ENCODE measurements at places on chromosomes 5 and 9.

DNA sequence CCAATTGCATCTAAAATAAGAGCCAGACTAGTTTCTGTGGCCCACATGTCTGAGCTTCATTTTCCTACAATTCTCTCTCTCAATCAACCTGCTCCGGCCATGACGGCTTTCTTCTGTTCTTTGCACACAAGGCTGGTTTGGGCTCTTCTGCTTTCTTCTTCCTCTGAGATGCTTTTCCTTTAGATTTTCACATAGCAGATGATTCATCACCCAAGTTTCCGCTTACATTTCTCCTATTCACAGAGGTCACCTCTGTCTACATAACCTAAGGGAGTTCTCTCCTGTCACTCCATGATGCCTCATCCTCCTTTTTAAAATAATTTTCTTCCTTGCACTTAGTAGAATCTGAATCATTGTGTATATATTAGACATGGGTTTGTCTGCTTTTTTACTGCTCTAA is 334.6 kb upstream of the TUSC1 start:
- no peak for DNase-seq

DNA sequence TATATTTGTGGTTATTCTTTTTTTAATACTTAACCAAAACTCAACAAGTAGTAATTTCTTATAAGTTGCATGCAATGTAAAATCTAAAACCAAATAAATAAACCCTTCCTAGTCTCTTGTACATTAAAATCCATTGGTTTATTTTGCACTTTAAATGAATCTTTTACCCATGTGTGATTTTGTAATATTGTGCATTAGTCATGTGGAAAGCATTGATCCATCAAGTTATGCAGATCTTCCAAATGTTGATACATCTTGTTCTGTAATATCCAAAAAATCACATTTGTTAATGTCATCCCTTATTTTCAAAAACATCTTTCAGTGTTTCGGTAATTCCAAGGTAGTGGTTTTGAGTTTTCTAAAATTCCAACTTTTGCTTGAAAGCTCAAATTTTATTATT is 63.3 kb downstream of the CWC27 start:
- DNase-seq: no peak

- no peak for DNase-seq
These were observed 132.0 kb downstream of the SEC61B start for GRCh38 chr9:99354104-99354503.

DNA sequence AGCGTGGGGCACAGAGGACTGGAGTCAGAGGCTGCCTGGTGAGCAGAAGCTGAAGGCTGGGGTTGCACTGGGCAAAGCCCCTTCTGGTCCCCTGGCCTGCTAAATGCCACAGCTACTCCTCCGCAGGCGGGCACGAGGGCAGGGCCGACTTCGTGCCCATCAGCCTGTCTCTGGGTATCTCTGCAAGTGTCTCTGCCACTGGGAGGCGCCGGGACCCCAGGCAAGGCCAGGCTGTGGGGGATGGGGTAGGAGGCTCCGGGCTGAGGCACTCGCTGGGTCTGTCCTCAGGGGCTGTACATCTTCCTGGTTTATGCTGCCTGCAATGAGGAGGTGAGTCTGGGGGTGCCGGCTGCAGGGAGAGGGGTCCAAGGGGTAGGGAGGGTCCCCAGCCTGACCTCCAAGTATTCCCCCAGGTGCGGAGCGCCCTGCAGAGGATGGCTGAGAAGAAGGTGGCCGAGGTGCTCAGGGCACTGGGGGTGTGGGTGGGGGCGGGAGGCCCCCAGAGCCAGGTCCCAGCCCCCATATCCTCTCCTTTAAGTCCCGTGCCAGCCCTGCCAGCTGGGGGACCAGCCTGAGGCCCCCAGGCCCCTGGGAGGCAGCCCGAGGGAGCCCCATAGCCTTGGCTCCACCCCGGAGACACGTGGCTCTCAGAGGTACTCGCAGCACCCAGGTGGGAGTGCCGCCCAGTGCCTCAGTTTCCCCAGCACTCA is 25.1 kb downstream of the ADGRD2 start:
- DNase-seq: no peak

GRCh38 chr9:92804727-92805126 is 40.1 kb upstream of the BICD2 start:
- DNase-seq: no peak

DNA sequence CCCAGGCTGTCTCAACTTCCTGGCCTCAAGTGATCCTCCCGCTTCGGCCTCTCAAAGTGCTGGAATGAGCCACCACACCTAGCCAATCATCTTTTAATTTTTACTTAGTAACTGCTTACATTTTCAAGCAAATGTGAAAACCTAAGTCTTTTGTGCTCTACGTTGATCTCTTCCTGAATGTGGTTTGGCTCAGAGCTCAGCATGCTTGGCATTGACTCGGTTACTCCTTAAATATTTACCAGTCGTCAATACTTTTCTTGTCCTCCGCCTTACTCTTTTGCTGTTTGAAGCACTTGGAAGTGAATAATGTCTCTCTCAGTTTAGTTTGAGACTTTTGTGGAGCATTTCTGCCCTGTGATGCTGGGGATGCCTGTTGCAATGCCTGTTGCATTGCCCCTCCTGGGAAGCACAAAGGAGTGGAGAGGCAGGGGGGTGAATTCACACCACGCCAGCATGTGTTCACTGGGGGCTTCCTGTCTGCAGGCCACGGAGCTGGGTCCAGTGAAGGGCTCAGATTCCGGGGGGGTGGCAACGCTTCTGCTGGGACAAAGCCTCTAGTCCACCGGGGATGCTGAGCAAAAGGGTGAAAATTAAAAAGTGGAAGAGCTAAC is 13.1 kb upstream of the TENT4A start:
- DNase-seq: no peak

DNA sequence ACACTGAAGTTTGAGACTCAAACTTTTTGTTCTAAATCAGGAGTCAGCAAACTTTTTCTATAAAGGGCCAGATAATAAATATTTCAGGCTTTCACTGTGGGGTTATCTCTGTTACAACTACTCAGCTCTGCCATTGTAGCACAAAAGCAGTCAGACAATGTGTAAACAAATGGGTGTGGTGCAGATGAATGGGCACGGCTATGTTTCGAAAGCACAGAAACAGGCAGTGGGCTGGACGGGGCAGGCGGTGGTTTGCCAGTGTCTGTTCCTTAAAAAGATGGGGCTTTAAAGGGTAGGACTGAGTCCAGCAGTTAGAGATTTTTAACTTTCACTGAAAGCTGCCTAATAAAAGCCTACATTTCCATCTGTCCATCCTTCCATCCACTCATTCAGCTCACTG is 48.9 kb downstream of the PFDN1 start:
- no peak for DNase-seq

Data from activated gamma-delta T cell treated with Interleukin-2 at 50 U/mL for 16 hours (primary cell).